ENCODE measurements at places on chromosomes 1 and 21.

- no peak for DNase-seq
Measured at GRCh38 chr1:226985839-226986463, 45.9 kb downstream of the COQ8A start.

- no peak for DNase-seq
Measured at GRCh38 chr1:53783056-53783455, 44.1 kb upstream of the GLIS1 start.

DNA sequence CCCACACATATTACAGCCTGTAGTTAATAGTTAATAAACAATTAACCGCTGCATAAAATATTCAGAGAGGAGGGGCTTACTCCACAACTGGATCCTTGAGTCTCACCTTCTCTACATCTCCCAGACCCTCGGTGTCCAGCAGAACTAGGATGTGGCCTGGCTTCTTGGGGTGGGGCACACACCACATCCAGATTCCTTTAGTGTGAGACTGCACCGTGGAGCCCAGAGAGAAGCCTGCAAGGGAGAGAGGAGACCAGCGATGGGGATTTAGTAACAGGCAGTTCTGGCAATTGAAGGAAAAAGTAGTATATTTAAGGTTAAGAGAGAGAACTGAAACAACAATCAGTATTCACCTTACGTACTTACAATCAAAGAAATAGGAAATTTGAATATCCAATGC is 4.9 kb downstream of the GBP1 start:
- DNase-seq = no peak

DNA sequence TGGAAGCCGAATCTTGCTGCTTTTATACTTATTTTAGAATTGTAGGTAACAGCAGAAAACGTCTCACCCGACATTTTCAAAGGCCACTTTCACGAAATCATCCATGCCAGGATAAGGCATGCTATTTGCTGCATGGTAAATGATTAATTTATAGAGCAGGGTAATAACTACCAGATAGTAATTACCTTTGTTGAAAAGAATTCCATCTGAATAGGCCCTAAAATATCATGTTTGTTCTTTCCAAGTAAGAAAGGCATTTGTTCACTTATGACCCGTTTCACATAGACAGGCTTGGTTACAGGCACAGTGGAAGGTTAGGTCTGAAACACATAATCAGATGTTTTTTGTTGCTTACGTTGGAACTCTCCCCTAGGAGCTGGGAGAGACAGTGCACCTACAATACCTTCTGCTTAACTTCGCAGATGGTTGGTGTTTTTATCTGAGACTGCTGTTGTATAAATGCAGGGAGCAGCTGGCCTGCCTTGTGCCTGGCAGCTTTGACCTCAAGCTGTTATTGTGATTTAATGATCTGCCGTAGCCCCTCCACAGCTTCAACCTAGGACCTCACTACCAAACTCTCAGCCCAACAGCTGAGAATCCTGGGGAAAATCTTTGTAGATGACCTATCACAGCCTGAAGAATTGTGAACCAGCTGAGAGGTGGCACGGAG is 1.6 kb downstream of the SLC44A3 start:
- DNase-seq = no peak

DNA sequence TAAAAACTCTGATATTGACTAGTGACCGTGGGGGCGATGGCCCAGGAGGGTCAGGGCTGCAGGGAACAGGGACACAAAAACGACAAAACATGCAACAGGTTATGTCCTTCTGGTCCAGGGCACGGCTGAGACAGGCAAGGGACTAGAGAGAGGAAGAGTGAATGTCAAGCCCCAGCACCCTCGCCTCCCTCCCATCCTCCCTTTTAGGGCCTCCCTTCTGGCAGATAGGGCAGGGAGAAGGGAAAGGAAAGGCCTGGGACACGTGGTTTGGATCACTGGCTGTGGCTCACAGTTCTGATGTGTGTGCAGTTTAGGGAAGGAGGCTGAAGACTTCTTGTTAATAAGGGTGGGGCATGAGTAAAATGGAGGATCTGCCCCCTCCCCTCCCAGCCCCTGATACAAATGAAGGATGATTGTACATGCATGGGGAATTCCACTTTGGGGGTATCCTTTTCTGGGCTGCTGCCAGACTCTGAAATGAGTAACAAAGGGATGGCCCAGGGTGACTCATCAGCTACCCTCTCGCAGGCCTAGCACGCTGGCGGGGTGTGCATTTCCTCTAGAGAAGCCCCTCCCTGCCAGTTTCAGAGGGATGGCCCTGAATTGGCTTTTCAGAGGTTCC is 14.2 kb downstream of the CAPN2 start:
- DNase-seq = no peak

- no peak for DNase-seq
Measured at GRCh38 chr1:19620786-19621185, 23.3 kb upstream of the NBL1 start.

DNA sequence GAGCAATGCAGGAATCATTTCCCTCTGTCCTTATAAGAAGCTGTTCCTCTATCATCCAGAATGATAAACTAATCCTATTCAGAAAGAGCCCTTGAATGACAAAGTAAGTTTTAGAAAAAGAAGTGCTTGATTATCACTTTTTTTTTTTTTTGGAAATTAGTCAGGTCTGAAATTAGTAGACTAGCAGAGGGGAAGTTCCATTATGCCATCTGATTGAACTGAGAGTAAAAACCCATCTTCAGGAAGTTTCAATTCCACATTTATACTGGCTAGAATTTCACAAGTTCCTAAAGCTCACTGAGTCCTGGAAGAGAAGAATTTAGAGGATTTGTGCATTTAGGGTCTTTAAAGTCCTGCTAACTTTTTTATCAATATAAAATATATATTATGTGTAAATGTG is 128.8 kb upstream of the COA6 start:
- no peak for DNase-seq

DNA sequence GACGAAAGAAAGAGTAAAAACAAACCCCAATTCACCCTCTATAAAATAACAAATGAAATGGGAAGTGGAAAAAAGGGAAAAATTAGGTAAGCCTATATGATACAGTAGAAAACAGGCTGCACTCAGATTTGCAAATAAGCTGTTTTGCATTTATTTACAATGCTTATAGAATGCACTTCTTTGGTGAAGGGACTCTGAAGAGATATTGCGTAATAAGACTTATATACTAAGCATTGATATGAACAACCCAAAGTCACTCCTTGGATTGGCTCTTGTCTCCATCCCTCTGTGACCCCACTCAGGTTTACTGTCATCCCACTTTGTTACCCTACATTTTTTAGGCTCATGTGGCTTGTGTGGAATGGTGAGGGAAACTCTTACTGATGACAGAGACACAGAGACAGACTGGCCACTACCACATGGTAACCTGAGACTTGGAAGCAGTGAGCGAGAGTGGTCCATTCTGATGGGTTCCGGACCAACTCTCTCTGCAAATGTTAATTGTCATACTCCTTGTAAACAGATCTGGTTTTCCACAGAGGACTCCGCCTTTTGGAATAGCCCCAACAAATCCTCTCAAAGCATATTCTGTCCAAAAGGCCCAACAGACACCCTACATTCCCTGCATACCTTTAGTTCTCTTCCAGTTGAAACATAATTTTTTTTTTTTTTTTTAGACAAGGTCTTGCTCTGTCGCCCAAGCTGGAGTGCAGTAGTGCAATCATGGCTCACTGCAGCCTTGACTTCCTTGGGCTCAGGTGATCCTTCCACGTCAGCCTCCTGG is 11.0 kb downstream of the GSTM5 start:
- no peak for DNase-seq

- DNase-seq = no peak
Measured at GRCh38 chr1:162530307-162530987, 31.1 kb upstream of the UAP1 start.

- no peak for DNase-seq
Measured at GRCh38 chr1:180080439-180080838, 74.2 kb upstream of the QSOX1 start.

DNA sequence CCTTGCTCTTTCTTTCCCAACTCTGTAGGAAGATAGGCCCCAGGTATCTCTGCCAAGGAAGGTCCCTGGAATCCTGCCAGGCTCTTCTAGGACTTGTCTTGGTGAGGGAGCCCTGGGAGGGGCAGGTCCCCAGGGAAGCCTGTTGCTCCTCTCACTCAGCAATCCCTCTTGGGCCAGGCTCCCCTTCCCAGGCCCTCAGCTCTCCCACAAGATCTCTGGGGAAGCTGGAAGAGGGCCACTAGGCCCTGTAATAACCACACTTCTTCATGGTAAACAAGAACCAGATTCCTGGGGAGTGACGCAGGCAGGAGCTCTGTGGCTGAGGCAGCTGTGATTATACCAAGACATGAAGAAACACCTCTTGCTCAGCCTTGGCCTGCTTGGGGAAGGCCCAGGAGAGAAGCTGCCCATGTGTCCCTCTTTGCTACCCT is 9.9 kb upstream of the MAPKAPK2 start:
- no peak for DNase-seq

DNA sequence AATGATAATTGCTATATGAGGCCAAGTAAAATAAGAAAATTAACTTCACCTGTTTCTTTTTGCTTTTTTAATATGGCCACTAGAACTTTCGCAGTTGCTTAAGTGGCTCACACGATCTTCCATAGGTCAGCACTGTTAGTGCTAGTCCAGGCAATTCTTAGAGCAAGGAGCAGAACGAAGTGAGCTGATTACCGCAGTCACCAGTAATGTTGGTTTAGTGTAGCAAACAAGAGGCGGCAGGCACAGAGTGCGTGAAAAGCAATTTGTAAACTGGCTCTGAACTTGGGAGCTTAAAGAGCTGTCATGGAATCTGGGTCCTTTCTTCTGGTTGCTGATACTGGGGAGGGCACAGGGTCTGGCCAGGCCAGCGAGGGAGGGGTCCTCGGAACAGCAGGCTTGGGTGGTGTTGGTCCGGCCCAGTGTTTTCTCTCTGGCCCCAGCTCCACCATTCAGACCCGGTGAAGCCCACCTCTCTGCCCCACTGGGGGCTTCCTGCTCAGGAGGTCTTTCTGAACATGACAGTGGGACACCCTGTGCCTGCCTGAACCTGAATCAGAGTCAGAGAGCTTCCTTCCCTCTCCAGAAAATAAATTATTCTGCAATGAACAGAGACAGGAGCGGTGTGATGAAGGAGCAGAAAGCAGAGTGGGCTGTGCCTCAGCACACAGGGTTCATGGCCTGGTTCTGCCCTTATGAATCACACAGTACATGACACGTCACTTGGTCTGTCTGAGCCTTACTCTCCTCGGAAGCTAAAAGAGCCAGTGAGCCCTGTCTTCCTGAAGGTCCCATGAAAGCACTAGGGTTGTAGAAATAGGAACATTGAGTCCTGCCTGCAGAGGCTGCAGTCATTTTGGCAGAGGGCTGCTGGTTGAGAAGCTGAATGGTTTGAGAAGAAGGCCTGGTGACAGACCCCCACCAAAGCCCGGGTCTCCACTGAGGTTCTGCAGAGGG is 11.9 kb downstream of the ETS2 start:
- DNase-seq = no peak

DNA sequence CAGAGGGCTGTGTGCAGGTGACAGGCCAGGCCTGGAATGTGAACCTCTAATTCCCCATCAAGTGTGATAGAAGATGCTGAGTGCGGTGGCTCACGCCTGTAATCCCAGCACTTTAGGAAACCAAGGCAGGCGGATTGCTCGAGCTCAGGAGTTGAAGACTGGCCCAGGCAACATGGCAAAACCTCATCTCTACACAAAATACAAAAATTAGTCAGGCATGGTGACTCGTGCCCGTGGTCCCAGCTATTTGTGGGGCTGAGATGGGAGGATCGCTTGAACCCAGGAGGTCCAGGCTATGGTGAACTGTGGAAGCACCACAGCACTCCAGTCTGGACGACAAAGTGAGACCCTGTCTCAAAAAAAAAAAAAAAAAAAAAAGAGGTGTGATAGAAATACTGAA is 40.1 kb upstream of the PUM1 start:
- DNase-seq = no peak

DNA sequence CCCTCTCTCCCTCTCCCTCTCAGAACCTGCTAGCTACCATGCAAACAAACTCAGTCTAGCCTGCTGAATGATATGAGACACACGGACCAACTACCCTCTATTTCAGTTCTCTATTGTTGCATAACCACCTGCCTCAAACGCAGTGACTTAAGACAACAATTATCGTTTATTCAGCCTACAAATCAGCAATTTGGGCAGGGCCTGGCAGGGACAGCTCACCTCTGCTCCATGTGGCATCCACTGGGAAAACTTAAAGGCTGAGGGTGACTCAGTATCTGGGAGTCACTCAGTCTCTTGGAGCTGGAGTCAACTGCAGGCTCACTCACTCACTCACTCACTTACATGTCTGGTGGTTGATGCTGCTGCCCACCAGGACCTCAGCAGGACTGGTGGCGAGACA is 121.3 kb downstream of the SEC16B start:
- DNase-seq = no peak

GRCh38 chr1:115130786-115131185 is 41.5 kb upstream of the TSPAN2 start:
- no peak for DNase-seq

DNA sequence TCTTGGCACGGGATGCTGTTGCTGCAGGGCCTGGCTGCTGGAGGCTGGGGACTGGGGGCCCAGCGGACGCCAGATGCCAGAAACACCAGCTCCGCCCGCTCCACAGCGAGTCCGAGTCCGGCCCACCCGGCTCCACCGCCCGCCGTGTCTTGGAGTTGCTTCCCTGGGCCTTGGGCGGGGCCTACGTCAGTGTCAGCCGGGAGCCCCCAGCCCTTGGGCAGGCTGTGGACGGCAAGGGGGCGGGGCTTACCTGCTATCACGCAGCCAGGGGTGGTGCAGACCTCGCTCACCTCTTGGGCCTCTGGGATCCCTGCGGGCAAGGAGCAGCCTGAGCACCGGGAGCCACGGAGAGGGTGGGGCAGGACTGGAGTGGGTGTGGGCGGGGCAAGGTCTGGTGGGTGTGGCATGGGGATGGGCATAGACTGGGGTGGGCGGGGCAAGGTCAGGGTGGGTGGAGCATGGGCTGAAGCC is 21.8 kb downstream of the MMEL1 start:
- no peak for DNase-seq

DNA sequence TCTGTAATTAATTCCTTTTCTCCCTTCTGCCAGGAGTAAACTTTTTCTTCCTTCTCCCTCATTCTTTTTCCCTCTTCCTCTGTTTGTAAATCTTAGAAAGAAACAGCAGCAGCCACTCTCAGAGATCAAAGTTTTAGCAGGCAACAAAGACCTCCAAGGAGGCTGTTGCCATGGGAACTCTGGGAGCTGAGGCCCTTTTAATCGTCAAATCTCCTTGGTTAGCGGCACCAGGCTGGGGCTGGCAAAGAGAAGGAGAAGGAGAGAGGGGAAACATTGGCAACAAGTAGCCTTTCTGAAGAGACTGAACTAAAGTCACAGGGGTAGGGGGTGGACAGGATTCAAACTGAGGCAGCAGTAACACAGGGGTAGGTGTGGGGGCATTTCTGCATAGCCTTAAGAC is 25.2 kb downstream of the ILDR2 start:
- DNase-seq = no peak

GRCh38 chr1:28170001-28170596 is 6.4 kb downstream of the PTAFR start:
- no peak for DNase-seq

All from left renal cortex interstitium (tissue), 4 donors.